ENCODE measurements at places on chromosomes 12 and 14.
A peak's percentile ranks its signal among the peaks of the same experiment; 100 is the strongest.

DNA sequence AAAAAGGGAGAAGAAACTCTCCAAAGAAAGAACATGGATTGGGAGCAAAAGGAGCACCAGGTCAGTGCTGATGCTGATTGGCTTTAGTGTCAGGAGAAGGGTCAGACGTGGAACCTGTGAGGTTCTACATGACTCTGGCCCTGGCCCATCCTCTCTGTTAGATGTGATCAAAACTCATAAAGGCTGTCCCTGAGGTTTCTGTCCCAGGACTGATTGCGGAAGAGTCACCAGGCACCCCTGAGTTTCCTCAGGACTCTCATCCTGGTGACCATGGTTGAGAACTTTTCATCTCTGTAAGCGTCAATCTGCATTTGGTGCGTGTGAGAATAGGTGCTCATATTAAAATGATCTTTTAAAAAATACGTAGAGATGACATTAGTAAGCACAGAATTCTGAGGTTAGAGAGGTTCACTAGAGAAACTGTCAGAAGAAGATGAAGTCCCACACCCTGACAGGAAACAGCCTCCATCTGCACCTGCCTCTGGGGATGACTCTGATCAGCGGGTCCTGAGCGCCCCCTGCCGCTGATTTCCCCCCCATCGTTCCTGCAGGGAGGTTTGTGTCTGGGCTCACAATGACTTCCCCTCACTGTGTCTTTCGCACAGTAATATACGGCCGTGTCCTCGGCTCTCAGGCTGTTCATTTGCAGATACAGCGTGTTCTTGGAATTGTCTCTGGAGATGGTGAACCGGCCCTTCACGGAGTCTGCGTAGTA is 741.8 kb downstream of the TMEM121 start:
- no peak for DNase-seq

DNA sequence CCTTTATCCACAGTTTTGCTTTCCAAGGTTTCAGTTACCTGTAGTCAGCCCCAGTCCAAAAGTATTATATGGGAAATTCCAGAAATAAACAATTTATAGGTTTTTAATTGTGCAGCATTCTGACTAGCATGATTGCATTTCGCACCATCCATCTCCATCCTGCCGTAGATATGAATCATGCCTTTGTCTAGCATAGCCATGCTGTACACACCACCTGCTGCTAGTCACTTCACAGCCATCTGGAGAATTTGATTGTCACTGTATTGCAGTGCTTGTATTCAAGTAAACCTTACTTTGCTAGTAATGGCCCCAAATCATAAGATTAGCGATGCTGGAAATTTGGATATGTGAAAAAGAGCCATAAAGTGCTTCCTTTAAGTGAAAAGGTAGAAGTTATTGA is 36.0 kb downstream of the MUCL1 start:
- no peak for DNase-seq

- no peak for DNase-seq
These were observed 368.7 kb upstream of the GARIN6 start for GRCh38 chr12:99278899-99279298.

DNA sequence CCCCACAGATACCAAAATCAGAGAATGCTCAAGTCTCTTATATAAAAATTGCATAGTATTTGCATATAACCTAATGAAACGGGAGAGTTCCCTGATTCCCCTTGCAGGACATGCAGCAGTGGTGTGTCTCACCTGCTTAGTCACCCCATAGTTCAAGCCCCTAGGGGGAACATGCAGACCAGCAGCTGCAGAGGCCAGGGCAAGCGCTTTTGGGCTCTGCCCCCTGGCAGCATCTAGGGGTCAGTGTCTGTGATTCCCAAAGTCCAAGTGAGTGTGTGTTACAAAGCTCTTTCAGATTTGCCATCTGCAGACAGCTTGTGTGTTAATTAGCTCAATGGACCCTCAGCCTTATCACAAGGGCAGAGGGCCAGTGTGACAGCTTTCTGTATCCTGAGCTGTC is 110.1 kb downstream of the DNAI7 start:
- no peak for DNase-seq

DNA sequence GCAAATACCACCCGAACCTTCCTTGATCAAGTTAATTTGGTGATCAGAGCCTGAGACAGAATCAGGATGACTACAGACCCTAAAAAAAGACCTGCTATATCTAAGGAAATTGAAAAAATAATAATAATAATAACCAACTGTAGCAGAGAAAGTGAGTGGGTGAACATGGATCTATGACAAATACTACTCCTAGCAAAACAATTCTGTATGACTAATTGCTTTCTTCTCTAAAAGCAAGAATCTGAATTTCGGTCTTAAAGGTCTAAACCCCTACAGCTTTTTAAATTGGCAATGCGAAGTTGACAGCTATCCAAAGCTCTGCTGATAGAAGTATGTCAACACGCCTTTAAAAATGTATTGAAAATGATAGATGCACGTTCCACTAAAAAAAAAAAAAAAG is 102.2 kb downstream of the PRKAB1 start:
- no peak for DNase-seq

GRCh38 chr14:19900999-19901398 is 19.4 kb upstream of the OR4K5 start:
- no peak for DNase-seq

DNA sequence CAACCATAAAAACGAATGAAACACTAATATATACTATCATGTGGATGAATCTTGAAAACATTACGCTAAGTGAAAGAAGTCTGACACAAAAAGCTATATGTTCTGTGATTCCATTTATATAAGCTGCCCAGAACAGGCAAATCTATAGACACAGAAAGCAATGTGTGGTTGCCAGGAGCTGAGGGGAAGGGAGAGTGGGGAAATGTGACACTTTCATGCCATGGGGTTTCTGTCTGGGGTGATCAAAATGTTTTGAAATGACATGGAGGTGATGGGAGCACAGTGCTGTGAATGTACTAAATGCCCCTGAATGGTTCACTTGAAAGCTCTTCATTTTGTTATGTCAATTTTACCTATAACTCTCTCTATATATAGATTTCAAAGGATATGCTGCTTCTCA is 30.1 kb downstream of the ATG14 start:
- no peak for DNase-seq

GRCh38 chr12:57865084-57865751 is 18.7 kb upstream of the CTDSP2 start:
- peak; percentile 77 for DNase-seq

DNA sequence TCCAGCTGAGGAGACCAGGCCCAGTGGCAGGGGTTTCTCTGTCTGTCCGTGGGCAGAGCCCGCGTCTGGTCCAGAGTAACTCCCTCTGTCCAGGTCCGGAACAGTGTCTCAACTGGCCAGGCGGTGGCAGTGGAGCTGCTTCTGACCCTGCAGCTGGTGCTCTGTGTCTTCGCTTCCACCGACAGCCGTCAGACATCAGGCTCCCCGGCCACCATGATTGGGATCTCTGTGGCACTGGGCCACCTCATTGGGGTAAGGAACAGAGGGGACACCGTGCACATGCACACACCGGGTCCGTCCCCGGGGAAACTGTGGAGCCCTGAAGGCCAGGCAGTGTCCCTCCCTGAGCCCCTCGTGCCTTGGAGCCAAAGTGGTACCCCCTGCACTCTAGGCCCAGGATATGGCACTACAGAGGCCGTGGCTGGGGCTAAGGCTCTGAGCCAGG is 1.5 kb downstream of the AQP6 start:
- no peak for DNase-seq

DNA sequence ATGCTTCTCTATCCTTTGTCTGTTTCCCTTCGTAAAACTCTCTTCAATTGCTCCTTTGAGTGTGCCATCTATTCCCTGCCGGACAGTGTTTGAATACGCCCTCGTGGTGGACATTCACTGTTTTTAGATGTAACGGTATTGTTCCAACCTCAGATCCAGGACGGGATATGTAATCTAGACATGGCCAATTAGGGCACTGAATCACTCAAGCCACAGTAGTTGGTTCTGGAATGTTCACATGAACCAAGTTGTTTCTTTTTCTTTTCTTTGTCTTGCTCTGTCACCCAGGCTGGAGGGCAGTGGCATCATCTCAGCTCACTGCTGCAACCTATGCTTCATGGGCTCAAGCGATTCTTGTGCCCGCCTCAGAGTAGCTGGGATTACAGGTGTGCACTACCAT is 204.2 kb upstream of the PLXNC1 start:
- DNase-seq = no peak

DNA sequence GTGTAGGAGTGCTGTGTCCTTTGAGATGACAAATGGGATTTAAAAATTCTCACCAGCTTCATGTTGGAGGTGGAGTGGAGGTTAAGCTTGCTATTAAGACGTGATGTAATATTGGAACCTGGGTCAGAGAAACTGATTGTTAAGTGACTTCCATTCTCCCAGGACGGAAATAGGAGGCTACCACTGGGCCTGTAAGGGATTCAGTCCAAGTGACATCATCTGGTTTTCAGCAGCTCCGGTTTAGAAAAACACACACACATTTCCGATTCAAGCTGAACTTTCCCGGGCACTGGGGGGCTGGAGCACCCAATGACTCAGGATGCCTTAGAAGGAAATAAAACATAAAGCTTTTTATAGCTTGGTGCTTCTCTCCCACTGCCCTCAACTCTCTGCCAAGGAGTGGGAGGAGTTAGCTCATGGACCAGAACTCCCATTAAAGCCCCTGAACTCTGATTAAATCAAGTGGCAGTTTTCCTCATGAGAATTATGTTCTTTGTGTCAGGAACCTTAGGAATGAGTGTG is 12.4 kb downstream of the CALM1 start:
- DNase-seq = peak; percentile 93

DNA sequence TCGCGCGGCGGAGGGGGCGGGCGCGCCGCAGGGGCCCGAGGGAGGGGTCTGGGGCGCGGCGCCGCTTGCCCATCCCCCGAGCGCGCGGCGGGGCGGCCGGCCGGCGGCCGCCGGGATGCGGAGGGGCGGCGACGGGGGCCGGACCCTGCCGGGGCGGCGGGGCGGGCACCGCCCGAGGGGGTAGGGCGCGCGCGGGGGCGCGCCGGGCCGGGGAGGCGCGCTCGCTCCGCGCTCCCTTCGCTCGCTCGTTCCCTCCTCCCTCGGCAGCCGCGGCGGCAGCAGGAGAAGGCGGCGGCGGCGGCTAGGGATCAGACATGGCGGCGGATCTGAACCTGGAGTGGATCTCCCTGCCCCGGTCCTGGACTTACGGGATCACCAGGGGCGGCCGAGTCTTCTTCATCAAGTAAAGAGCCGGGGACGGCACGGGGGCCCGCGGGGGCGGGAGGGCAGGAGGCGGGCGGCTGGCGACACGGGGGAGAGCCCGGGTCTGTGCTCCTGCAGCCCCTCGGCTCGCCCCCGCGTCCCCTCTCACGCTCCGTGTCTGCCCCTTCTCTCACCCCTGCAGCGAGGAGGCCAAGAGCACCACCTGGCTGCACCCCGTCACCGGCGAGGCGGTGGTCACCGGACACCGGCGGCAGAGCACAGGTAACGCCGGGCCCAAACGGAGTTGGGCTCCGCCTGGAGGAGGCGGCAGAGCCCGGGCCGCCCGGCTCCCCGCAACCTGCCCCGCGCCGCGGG is at the start of gene PLEKHA5:
TSS of gene PLEKHA5 (plus strand) at position 248 of the 738 bp plus-strand sequence. CDS start at position 315, 67 bp downstream.
- DNase-seq = peak; percentile 51

DNA sequence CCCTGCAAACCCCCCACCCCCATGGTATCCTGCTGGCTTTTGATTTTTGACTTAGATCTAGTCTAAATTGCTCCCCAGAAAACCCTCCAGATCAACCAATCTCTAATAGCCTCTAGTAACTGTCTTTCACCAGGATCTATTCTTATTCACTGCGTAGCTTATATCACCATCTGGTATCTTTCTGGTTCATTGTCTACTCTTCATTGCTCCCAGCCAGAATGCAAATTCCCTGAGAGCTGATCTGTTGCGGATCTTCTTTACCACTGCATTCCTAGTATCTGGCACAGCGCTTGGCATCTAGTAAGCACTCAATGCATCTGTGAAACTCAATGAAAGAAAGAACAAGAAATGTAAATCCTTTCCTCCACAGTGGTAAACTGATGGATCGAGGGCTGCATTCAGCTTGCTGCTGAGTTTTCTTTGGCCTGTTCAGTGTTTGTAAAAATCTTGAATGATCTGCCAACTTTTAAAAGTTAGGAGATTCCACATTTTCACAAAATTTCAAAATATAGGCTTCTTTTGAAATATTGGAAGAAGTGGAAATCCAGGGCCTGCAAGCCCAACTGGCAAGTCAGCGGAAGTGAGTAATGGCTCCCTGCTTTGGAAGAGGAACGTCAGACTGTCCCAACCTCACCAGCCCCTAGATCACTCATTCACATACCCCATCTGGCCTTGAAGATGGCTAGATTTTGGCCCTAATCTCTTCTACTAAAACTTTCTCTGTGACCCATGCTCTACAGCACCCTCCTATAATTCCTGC is 274.2 kb downstream of the SSPN start:
- no peak for DNase-seq

DNA sequence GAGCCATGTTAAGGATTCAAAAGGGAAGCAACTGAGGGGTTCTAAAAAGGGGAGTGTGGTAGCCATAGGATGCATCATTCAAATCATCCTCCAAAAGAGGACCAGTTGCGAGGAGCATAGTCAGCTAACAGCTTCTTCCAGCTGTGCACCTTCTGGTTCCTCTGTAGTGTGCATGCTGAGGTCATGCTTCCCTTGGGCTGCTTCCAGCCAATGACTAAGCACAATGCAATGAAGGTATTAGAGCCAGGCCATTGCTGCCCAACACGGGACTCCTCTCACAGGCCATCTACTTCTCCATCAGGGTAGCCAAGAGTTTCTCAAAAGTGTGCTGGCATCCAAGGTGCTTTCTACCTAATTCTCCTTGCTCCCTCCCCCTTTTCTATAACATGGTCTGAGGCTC is 69.2 kb upstream of the ARID2 start:
- DNase-seq = peak; percentile 43

- no peak for DNase-seq
These were observed 51.2 kb downstream of the IRAK3 start for GRCh38 chr12:66240096-66240820.

GRCh38 chr12:14961466-14962152 is at the start of gene ARHGDIB:
Gene ARHGDIB (minus strand): TSS chr12:14961601. CDS start chr12:14950712, 10,889 bp downstream.
- no peak for DNase-seq

DNA sequence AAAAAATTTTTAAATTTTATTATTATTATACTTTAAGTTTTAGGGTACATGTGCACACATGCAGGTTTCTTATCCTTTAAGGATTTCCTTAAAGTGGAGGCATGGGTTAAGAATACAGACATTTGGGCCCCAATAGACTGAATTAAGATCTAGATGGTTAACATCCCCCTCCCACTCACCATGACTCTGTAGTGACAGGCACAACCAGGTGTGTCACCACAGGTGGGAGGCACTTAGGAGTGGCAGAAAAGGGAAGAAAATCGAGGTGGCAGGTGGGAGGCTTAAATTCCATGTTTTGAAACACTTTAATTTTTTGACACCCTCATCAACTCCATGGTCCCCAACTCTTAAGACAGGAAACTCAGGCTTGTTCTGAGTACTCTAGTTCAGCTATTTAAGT is 37.6 kb upstream of the GRIP1 start:
- DNase-seq = no peak
